A549 treated with dexamethasone at 1 μM for 4 hours (cell line): ENCODE measurements at places on chromosomes 2 and 18. TPM values are rescaled to one million over a fixed set of nuclear protein-coding genes. Genes with fewer than 3 reads are reported as not detected.

Gene CD226
- total RNA-seq, result 0.07 to 0.21 TPM (median 0.17 TPM) in 5 replicates

Gene COLEC11
- total RNA-seq, result 0.47 to 0.83 TPM (median 0.69 TPM) in 5 replicates

Gene UNC80
- 0.02 TPM in 1 of 5 replicates, not detected in the others for total RNA-seq

Gene SMYD1
- not detected in 5 replicates for total RNA-seq

Gene CKAP2L
- 12.4 to 16.9 TPM (median 16.7 TPM) in 5 replicates for total RNA-seq

Gene SDC1
- total RNA-seq, result 144 to 235 TPM (median 219 TPM) in 5 replicates

Gene HMSD
- 0.03 to 1.2 TPM (median 0.67 TPM) in 3 of 5 replicates, not detected in the others for total RNA-seq

Gene CD207
- 0.05 to 0.08 TPM (median 0.07 TPM) in 3 of 5 replicates, not detected in the others for total RNA-seq

Gene RAPGEF4
- 0.15 to 0.47 TPM (median 0.27 TPM) in 5 replicates for total RNA-seq

Gene SP100
- 25.3 to 30.9 TPM (median 26.0 TPM) in 5 replicates for total RNA-seq

Gene CRYGC
- total RNA-seq, result not detected in 5 replicates

Gene LOXHD1
- not detected in 5 replicates for total RNA-seq

Gene SLC9A4
- total RNA-seq, result not detected in 5 replicates

Gene MAB21L4
- 0.14 to 0.36 TPM (median 0.29 TPM) in 5 replicates for total RNA-seq

Gene PAIP2B
- total RNA-seq, result 0.24 to 0.33 TPM (median 0.30 TPM) in 5 replicates

Gene RAB6C
- total RNA-seq, result not detected in 5 replicates

Gene SEMA4C
- total RNA-seq, result 15.0 to 20.6 TPM (median 18.2 TPM) in 5 replicates

Gene SERPINB13
- not detected in 5 replicates for total RNA-seq

Gene PROM2
- 0.02 TPM in 2 of 5 replicates, not detected in the others for total RNA-seq

Gene MYO5B
- total RNA-seq, result 6.9 to 8.7 TPM (median 7.3 TPM) in 5 replicates

Gene IFIH1
- 0.92 to 1.1 TPM (median 1.1 TPM) in 5 replicates for total RNA-seq

Gene ALPI
- 0.02 to 0.05 TPM (median 0.04 TPM) in 3 of 5 replicates, not detected in the others for total RNA-seq

Gene MC2R
- total RNA-seq, result not detected in 5 replicates

Gene IL36RN
- total RNA-seq, result 0.03 to 0.12 TPM in 2 of 5 replicates, not detected in the others

Gene CHRNG
- total RNA-seq, result not detected in 5 replicates

Gene LBX2
- total RNA-seq, result 2.7 to 3.7 TPM (median 3.0 TPM) in 5 replicates

Gene SAP130
- 10.8 to 14.5 TPM (median 13.2 TPM) in 5 replicates for total RNA-seq

Gene MC4R
- not detected in 5 replicates for total RNA-seq

Gene SPP2
- not detected in 5 replicates for total RNA-seq

Gene CLEC4F
- total RNA-seq, result not detected in 5 replicates

Gene RAMP1
- total RNA-seq, result 0.14 TPM in 1 of 5 replicates, not detected in the others

Gene TMEM185B
- 41.3 to 48.7 TPM (median 46.8 TPM) in 5 replicates for total RNA-seq

Gene TRIB2
- 0.27 to 0.69 TPM (median 0.53 TPM) in 5 replicates for total RNA-seq

Gene NPHP1
- total RNA-seq, result 6.1 to 8.2 TPM (median 6.5 TPM) in 5 replicates

Gene LOXL3
- total RNA-seq, result 0.22 to 0.58 TPM (median 0.35 TPM) in 5 replicates

Gene ABCG8
- total RNA-seq, result 0.04 TPM in 1 of 5 replicates, not detected in the others

Gene MRO
- 0.05 to 0.15 TPM (median 0.12 TPM) in 5 replicates for total RNA-seq

Gene CDH20
- total RNA-seq, result not detected in 5 replicates

Gene STEAP3
- total RNA-seq, result 42.0 to 55.6 TPM (median 53.7 TPM) in 5 replicates

Gene IL36B
- 0.09 to 0.28 TPM (median 0.13 TPM) in 3 of 5 replicates, not detected in the others for total RNA-seq

Gene DNAH7
- 0.79 to 2.1 TPM (median 1.0 TPM) in 5 replicates for total RNA-seq

Gene TEKT4
- not detected in 5 replicates for total RNA-seq
